Subcutaneous adipose tissue (tissue), 4 donors: ENCODE measurements at places on chromosomes 12 and 14. TPM values are rescaled to one million over a fixed set of nuclear protein-coding genes. Genes with fewer than 3 reads are reported as not detected.

The ART4 gene
- 0.88 TPM for total RNA-seq

The E2F7 gene
- total RNA-seq, result not detected

The KLRK1 gene
- 4.0 TPM for total RNA-seq

The ENDOU gene
- total RNA-seq, result not detected

The LYZ gene
- 171 TPM for total RNA-seq

The GPRC5D gene
- total RNA-seq, result not detected

The TNFAIP2 gene
- 74.0 TPM for total RNA-seq

The LHX5 gene
- total RNA-seq, result not detected

The HHIPL1 gene
- 4.8 TPM for total RNA-seq

The ARL6IP4 gene
- total RNA-seq, result 73.9 TPM

The CLEC1A gene
- 2.9 TPM for total RNA-seq

The RNASE1 gene
- 568 TPM for total RNA-seq

The MCRS1 gene
- total RNA-seq, result 29.0 TPM

The CCDC175 gene
- total RNA-seq, result not detected

The TMEM233 gene
- 0.82 TPM for total RNA-seq

The PFDN5 gene
- 818 TPM for total RNA-seq

The HELB gene
- total RNA-seq, result 7.5 TPM

The HOXC11 gene
- total RNA-seq, result 0.51 TPM

The PLA2G1B gene
- not detected for total RNA-seq

The KRT85 gene
- not detected for total RNA-seq
